ENCODE measurements at places on chromosomes 6 and 20. TPM values are rescaled to one million over a fixed set of nuclear protein-coding genes. Genes with fewer than 3 reads are reported as not detected.
A peak's percentile ranks its signal among the peaks of the same experiment; 100 is the strongest.

Gene MYLK2
- total RNA-seq, result 0.31 TPM

DNA sequence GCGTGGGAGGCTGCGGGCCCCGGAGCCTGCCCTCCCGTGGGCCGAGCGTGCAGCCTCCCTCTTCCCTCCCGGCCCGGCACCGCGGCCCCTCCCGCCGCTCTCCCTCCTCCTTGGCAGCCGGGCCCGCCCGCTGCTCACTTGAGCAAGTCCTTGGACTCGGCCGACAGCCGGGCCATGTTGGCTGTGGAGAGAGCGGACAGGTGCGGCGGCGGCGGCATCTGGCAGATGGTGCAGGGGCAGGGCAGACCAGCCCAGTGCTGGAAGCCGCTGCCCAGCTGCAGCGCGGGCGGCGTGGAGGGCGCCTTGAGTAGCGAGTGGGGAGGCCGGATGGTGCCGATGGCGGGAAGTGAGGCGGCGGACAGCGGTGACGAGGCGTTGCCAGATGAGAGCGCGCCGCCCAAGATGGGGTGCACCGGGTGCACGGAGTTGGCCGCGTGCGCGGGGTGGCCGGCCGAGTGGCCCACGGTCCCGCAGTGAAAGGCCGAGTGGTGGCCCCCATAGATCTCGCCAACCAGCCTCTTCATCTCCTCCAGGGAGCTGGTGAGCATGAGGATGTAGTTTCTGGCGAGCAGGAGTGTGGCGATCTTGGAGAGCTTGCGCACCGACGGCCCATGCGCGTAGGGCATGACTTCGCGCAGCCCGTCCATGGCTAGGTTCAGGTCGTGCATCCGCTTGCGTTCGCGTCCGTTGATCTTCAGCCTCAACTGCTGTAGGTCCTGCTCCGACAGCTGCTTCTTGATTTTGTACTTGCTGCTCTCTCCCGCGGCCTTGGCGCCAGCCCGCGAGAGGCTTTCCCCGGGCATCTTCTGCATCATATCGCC, 766 bp downstream of the OLIG3 start:
- peak; percentile 24 for DNase-seq

GRCh38 chr20:26208296-26209091, 511.8 kb upstream of the ZNF337 start:
- peak; percentile 32 for DNase-seq

Gene CLPSL2
- total RNA-seq, result not detected

GRCh38 chr6:41567684-41568083, 21.5 kb downstream of the FOXP4 start:
- DNase-seq, result no peak

DNA sequence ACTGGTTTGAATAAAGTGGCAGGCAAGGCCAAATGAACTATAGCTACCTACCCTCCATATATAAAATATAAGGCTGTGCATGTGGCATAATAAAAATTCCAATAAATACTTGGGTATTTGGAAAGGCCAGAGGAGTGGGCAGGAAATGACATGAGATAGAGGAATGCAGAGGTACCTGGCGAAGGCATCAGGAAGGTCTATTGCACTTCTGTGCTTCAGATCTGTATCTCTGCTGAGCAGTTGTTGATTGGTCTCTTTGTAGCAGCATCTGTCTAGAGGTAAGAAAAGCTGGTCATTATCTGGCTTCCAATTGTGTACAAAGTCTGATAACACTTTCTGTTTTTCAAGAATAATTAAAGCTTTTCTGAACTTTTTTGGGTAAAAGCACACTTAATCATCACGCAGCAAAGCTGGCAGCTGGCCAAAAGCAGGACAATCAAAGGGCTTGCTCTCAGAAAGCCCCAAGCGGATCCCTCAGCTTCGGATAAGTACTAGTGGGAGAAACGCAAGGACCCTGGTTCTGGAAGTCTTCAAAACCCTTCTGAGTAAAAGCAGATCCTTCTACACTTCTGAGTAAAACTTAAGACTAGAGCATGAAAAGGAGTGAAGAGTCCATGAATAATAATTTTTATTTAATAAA, 120.1 kb upstream of the TCF21 start:
- no peak for DNase-seq

Gene COL21A1
- total RNA-seq, result not detected

- DNase-seq, result no peak
Measured at GRCh38 chr6:13470238-13471140, 16.9 kb downstream of the GFOD1 start.

GRCh38 chr6:29011276-29011734, 6.2 kb upstream of the ZNF311 start:
- DNase-seq, result no peak

GRCh38 chr6:46293641-46294316, 123.0 kb upstream of the ENPP5 start:
- DNase-seq, result no peak

Gene CALHM5
- not detected for total RNA-seq

DNA sequence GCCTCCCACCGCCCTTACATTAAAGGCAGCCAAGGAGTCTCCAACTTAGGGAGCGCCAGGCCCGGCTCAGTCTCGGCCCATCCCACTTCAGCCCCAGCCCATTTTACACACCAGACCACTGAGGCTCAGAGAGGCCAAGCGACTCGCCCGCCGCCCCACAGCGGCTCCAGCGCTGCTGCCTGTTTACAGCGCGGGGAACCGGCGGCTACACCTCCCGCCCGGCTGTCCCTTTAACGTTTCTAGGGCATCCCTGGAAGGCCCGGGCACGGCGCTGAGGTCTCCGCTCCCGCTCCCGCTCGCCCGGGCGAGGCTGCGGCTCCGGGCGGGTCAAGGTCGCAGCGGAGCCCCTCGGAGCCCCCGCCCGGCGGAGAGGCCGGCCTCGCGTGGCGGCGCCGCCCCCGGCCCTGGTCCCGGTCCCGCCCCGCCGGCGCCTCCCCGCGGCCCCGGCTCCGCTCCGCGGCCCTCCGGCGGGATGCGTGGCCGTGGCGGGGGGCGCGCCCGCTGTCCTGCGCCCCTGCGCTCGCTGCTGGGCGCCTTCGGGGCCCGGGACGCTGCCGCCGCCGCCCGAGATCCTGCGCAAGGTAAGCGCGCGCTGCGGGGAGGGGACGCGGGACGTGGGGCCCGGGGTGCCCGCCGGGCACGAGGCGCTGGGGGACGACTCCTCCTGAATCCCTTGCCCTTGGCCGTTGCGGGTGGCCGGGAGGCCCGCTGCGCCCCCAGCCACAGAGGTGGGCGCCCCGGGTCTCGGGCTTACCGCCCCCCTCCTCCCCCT, 27.1 kb upstream of the PHACTR3 start:
- DNase-seq, result no peak

DNA sequence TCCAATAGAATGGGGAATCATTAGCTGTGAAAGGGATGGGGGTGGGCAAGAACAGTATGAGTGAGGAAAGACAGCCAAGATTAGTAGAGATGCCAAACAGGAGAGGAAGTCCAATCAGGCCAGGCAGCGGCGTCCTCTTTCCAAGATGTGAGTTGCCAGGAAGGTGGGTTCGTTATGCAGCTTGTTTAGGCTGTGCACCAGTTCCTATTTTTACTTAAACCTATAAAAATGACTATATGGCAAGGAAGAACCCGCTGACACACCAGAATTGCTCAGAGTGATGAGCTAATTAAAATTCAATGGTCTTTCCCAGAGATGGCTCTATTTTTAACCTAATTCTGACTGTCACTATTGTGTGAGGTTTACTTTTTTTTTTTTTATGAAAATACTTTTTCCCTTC, 88.2 kb downstream of the SLC22A23 start:
- DNase-seq, result no peak

DNA sequence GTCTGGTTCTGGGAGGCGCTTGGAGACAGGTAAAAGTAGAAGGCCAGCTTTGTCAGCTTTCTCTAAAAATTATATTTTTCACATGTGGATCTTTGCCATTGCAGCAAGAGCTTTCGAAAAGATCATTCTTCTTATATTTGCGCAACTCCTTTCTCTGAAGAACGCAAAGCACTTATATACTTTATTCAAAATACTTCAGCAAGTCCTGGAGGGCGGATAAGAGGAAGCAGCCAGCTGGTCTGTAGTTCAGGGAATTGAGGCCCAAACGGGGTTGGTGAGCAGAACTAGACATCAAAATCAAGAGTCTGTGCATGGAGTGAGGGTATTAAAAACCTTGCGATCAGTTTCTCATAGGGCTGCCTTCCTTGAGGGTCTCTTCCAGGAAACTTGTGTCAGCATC, 182.3 kb downstream of the DTNBP1 start:
- no peak for DNase-seq

GRCh38 chr20:63573647-63574131, 350 bp downstream of the HELZ2 start:
- DNase-seq, result no peak

DNA sequence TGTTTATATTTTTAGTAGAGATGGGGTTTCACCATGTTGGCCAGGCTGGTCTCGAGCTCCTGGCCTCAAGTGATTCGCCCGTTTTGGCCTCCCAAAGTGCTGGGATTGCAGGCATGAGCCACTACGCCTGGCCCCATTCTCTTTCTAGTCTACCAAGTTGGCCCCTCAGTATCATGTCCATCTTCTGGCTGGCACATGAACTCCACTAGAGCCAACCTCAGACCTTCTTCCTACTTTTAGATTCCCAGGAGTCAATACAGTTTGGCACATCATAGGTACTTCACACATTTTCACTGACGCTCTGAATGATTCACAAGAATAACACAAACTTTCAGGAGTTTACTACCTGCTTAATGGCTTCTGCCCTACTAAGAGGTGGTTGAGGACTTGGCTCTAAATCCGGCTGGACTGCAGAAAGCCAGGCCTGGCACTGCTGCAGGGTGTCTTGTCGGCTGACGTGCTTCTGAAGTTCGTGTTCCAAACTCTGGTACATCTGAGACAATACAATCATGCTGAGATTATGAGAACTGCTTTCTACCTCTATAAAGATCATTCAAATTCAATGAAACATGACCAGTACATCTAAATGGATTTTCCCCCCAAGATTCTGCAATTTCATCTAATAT, 293.3 kb downstream of the SYNE1 start:
- no peak for DNase-seq

Gene DEFB124
- not detected for total RNA-seq

- DNase-seq, result no peak
Measured at GRCh38 chr20:38986663-38987062, 24.5 kb downstream of the DHX35 start.

GRCh38 chr6:51432481-51432880, 613.8 kb downstream of the TFAP2B start:
- DNase-seq, result no peak

GRCh38 chr6:35068206-35068605, 72.9 kb downstream of the TCP11 start:
- DNase-seq, result no peak

DNA sequence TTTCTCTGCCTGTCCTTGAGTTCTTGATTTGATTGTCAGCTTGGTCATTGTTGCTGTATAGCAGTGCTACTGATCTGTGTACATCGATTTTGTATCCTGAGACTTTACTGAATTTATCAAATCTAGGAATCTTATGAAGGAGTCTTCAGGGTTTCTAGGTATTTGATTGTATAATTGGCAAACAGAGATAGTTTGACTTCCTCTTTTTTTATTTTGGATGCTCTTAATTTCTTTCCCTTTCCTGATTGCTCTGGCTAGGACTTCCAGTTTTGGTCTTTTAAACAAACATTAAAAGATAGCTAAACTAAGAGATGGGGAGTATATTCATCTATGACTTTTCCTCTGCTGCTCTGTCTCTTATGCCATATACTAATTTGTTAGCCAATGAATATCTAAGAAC, 62.4 kb downstream of the NCOA7 start:
- no peak for DNase-seq
